ENCODE measurements at places on chromosomes 5 and 9. TPM values are rescaled to one million over a fixed set of nuclear protein-coding genes. Genes with fewer than 3 reads are reported as not detected.

Gene CYFIP2
- 24.8 TPM for total RNA-seq

Gene IFNA10
- total RNA-seq, result not detected

Gene HAPLN1
- total RNA-seq, result 0.93 TPM

GRCh38 chr9:100525563-100525962 lies 52.3 kb upstream of the CAVIN4 start:
- no peak for DNase-seq

DNA sequence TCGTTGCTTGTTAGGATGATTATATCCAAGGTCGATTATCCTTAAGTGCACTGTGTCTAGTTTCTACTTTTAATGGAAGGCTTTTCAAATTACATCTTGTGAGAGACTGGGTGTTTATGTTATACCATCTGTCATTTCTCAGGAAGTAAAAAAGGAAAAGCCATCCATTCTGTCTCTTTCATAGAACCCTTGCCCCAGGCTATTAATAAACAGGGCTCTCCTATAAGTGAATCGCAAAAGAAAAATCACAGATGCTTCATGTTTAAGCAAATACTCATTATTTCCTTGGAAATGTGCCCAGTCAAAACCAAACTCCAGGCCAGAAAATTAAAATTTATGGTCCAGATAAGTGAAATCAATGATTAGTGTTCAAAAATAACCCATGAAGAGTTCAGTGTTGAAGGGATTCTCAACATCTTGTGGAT lies 58.1 kb downstream of the STARD4 start:
- DNase-seq, result no peak

- no peak for DNase-seq
Measured at GRCh38 chr5:26843677-26844076, 194.7 kb downstream of the CDH9 start.

Data from mucosa of descending colon (tissue), 3 donors.